ENCODE measurements at places on chromosomes 4 and X. TPM values are rescaled to one million over a fixed set of nuclear protein-coding genes. Genes with fewer than 3 reads are reported as not detected.

The SPIN2A gene
- 0.18 TPM for total RNA-seq

The CORIN gene
- not detected for total RNA-seq

The FATE1 gene
- total RNA-seq, result not detected

The HSFX3 gene
- total RNA-seq, result not detected

All from cardiac atrium fibroblast (primary cell).